ENCODE measurements at places on chromosomes 12 and 14. TPM values are rescaled to one million over a fixed set of nuclear protein-coding genes. Genes with fewer than 3 reads are reported as not detected.

The ANGEL1 gene
- 6.5 TPM for total RNA-seq

DNA sequence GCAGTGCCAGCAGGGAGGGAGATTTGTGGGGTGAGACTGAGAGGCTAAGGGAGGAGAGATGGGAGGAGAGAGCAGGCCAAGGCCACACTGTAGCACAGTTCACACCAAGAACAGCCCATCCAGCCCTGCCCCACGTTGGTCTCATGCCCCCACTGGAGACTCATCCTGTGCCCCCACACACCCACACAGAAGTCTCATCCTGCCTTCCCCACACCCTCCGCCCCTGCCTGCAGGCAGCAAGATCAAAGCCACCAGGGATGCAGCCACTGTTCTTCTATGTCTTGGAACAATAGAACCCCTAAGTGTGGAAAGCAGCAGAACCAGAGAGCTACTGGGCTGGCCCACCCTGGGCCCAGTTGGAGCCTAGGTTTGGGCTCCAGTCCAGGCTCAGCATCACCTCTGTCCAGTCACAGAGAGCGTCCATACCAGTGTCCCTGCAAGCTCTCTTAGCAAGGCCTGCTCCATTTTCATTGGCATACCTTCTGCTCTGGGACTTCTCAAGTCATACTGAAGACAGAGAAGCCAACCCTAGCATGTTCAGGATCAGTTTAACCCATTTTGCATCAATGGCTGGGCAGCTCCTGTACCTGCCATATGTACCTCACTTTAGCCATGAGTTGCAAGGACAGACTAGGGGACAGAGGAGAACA, 31.7 kb upstream of the HDAC7 start:
- no peak for DNase-seq

GRCh38 chr14:88477513-88478250, 77.1 kb downstream of the PTPN21 start:
- no peak for DNase-seq

The SYT1 gene
- 174 TPM for total RNA-seq

DNA sequence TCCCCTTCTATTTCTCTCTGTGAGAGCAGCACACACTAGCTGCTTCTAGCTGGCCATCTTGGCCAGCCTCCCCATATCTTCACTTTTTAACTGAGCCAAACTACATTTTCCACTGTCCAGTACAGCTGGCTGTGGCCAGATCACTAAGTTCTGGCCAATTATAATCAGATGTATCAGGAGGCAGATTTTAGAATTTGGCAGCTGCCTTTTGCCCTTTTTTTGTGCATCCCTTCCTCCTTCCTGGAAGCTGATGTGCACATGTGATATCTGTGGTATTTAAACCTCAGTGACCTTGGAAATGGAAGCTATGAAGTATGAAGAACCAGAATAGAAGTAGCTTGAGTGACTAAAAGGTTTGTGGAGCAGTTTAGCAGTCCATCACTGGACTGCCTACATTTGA, 49.8 kb upstream of the ANO6 start:
- no peak for DNase-seq

DNA sequence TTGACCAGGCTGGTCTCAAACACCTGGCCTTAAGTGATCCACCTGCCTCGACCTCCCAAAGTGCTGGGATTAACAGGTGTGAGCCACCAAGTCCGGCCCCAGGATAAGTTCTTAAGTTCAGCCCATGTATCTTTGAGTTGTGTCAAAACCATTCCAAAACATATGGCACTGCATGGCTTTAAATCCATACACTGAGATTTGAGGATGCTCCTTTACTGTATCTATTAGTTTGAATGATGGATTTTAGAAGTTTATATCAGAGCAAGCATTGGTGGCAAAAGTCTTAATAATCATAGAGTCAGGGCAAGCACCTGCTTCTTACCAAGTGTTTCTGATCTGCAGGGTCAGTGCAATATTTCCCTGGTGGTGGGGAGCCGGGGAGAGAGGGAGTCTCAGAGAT, 6.1 kb downstream of the KRT6B start:
- DNase-seq, result no peak

The TMEM132C gene
- 4.1 TPM for total RNA-seq

The AMN gene
- under 0.01 TPM for total RNA-seq

The DIO2 gene
- 21.2 TPM for total RNA-seq

The BCL7A gene
- 88.0 TPM for total RNA-seq

The KRT4 gene
- total RNA-seq, result not detected

- no peak for DNase-seq
Measured at GRCh38 chr12:64747695-64748094, 11.5 kb downstream of the GNS start.

- no peak for DNase-seq
Measured at GRCh38 chr12:107780298-107780697, 5.8 kb downstream of the ASCL4 start.
